Anterior cingulate cortex (tissue), 58 donors: ENCODE measurements at places on chromosomes 11 and 22.

DNA sequence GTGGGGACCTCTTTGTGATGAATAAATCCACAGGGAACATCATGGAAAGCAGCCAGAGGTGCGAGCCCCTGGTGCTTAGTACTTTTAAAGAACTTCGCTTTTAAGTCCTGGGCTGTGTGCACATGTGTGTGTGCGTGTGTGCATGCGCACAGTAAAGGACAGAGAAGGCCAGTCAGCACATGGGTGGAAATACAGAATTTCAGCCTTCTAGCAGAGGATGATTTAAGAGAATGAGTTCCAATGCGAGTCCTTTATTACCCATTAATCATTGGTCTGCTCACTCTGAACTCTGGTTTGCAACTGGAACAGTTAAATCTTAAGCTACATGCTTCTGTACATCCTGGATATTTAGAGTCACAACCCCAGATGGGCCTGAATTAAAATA, 18.9 kb downstream of the TEAD1 start:
- DNase-seq = no peak

- no peak for DNase-seq
Measured at GRCh38 chr22:49994361-49995040, 18.1 kb downstream of the IL17REL start.

- DNase-seq = no peak
Measured at GRCh38 chr11:61679296-61679695, 895 bp upstream of the DAGLA start.

GRCh38 chr11:95647355-95647754, 142.2 kb downstream of the FAM76B start:
- no peak for DNase-seq

GRCh38 chr11:119319136-119319699, 2.3 kb upstream of the MCAM start:
- DNase-seq = no peak

GRCh38 chr11:46102843-46103242, 18.4 kb downstream of the PHF21A start:
- DNase-seq = no peak

GRCh38 chr11:25396847-25397246, 900.0 kb downstream of the LUZP2 start:
- no peak for DNase-seq
